ENCODE measurements at places on chromosomes 7 and 10. TPM values are rescaled to one million over a fixed set of nuclear protein-coding genes. Genes with fewer than 3 reads are reported as not detected.

The TLX1 gene
- not detected for total RNA-seq

The ADAM8 gene
- total RNA-seq: 5.9 TPM

The PRLHR gene
- 0.57 TPM for total RNA-seq

The GRM3 gene
- total RNA-seq: not detected

DNA sequence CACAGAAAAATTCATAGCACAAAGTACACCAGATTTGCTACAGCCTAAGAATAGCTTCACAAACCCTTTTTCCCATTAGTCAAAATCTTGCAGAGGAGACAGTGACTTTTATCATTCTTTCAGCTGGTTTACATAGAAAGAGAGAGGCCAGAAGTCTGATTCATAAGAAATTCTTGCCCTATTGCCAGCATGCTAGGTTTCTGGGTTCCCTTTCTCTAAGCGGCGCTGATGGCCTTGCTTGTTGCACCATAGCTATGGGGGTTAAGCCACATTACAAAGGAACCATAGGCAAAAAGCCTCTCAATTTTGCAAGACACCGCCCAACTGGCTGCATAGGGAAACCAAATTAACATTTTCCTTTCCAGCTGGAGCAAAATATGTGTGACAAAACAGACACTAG lies 87.4 kb downstream of the ZNF467 start:
- H3K27ac ChIP-seq: no peak overlapping the region
- H3K36me3 ChIP-seq: no peaks in the 10 kb centered on the region
- H3K27me3 ChIP-seq: no peaks in the 10 kb centered on the region
- DNase-seq: no peak
- H3K4me1 ChIP-seq: no peaks in the 10 kb centered on the region

DNA sequence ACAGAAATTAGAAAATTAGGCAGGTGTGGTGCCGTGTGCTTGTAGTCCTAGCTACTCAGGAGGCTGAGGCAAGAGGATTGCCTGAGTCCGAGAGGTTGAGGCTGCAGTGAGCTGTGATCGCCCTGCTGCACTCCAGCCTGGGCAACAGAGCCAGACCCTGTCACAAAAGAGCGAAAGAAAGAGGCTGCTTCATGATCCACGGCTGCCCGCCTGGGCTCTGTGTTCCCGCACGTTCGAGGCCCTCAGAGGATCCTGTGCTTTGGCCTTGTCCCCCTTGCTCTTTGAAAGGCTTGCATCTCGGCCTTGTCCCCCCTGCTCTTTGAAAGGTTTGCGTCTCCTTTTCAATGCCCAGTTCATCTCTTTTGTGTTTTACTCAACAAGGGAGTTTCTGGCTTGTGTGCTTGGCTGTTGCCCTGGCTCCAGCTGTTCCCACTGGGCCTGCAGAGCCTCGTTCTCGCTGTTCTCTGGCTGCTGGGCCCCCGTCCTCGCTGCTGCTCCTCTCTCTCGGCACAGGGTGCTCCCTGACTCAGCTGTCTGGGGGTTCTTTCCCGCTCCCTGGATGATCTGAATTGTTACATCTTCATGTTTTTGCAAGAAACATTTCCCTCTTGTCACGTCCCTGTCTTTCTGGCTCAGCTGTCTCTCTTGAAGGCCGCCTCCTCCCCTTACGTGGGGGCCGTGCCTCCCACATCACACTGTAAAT lies 45.1 kb upstream of the INPP5A start:
- H3K27me3 ChIP-seq: no peaks in the 10 kb centered on the region
- H3K4me3 ChIP-seq: no peak overlapping the region
- peaks cover 16% of the 10 kb centered on the region for H3K4me1 ChIP-seq
- peak; percentile 84 for DNase-seq
- H3K27ac ChIP-seq: peak overlapping the region; percentile 51
- no peaks in the 10 kb centered on the region for H3K36me3 ChIP-seq

DNA sequence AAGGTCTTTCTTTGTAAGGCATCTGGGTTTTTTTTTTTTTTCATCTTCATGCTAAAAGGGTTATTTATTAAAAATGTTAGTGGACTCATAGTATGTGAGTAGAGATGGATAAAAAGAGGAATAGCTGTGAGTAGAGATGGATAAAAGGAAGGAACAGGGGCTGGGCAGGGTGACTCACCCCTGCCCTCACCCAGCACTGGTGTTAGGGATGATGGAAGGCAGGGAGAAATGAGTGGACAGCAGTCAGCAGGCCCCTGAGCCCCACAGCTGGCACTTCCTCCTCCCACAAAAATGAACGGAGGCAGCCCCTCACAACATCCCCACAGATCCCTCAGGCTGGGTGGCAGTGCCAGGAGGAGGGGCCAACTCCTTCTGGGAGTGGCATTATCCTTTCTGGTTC lies 39.3 kb downstream of the ANTXRL start:
- no peaks in the 10 kb centered on the region for H3K36me3 ChIP-seq
- DNase-seq: no peak
- H3K4me1 ChIP-seq: no peaks in the 10 kb centered on the region
- H3K27ac ChIP-seq: no peak overlapping the region
- no peaks in the 10 kb centered on the region for H3K27me3 ChIP-seq
- no peak overlapping the region for H3K4me3 ChIP-seq

GRCh38 chr10:21670391-21670790 lies 136.4 kb downstream of the MLLT10 start:
- no peak for DNase-seq
- H3K4me1 ChIP-seq: no peaks in the 10 kb centered on the region
- no peak overlapping the region for H3K27ac ChIP-seq
- no peaks in the 10 kb centered on the region for H3K36me3 ChIP-seq

GRCh38 chr7:382043-382400 lies 92.1 kb downstream of the FOXL3 start:
- H3K4me1 ChIP-seq: no peaks in the 10 kb centered on the region
- H3K4me3 ChIP-seq: no peak overlapping the region
- H3K27ac ChIP-seq: no peak overlapping the region

DNA sequence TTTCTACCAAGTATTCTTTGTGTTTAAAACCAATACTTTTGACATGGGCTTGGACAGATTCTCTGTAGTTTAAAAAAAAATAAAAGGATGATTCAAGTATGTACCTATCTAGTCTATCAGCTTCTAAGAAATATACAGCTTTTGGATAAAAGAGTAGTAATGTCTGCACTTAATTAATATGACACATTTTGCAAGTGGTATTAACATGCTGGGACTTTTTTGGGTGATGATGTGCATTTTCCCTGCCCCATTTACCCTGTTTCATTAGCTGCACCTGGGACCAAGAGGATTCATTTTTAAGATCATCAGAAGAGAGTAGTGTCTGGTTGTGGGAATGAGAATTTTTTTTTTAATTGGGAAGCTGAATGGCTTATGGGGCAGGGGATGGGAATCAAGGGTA lies 236.2 kb upstream of the KLF14 start:
- no peak overlapping the region for H3K27ac ChIP-seq
- no peak overlapping the region for H3K4me3 ChIP-seq
- no peaks in the 10 kb centered on the region for H3K27me3 ChIP-seq
- DNase-seq: no peak

GRCh38 chr10:13913897-13914296 lies 327.1 kb downstream of the PRPF18 start:
- no peaks in the 10 kb centered on the region for H3K4me1 ChIP-seq
- no peak overlapping the region for H3K4me3 ChIP-seq
- H3K27me3 ChIP-seq: no peaks in the 10 kb centered on the region
- no peaks in the 10 kb centered on the region for H3K36me3 ChIP-seq

GRCh38 chr7:6350433-6351058 lies 78.1 kb upstream of the CYTH3 start:
- H3K27ac ChIP-seq: no peak overlapping the region
- H3K4me3 ChIP-seq: no peak overlapping the region
- H3K27me3 ChIP-seq: no peaks in the 10 kb centered on the region
- H3K36me3 ChIP-seq: no peaks in the 10 kb centered on the region
- no peaks in the 10 kb centered on the region for H3K4me1 ChIP-seq
- DNase-seq: no peak

GRCh38 chr10:122530177-122530576 lies 30.4 kb upstream of the DMBT1 start:
- H3K36me3 ChIP-seq: no peaks in the 10 kb centered on the region
- no peaks in the 10 kb centered on the region for H3K27me3 ChIP-seq
- DNase-seq: no peak
- no peak overlapping the region for H3K4me3 ChIP-seq
- no peak overlapping the region for H3K27ac ChIP-seq
- no peaks in the 10 kb centered on the region for H3K4me1 ChIP-seq

GRCh38 chr7:101919363-101920115 lies 102.1 kb downstream of the CUX1 start:
- H3K36me3 ChIP-seq: no peaks in the 10 kb centered on the region
- no peaks in the 10 kb centered on the region for H3K27me3 ChIP-seq
- no peak for DNase-seq
- H3K4me1 ChIP-seq: peaks cover 13% of the 10 kb centered on the region
- no peak overlapping the region for H3K4me3 ChIP-seq

DNA sequence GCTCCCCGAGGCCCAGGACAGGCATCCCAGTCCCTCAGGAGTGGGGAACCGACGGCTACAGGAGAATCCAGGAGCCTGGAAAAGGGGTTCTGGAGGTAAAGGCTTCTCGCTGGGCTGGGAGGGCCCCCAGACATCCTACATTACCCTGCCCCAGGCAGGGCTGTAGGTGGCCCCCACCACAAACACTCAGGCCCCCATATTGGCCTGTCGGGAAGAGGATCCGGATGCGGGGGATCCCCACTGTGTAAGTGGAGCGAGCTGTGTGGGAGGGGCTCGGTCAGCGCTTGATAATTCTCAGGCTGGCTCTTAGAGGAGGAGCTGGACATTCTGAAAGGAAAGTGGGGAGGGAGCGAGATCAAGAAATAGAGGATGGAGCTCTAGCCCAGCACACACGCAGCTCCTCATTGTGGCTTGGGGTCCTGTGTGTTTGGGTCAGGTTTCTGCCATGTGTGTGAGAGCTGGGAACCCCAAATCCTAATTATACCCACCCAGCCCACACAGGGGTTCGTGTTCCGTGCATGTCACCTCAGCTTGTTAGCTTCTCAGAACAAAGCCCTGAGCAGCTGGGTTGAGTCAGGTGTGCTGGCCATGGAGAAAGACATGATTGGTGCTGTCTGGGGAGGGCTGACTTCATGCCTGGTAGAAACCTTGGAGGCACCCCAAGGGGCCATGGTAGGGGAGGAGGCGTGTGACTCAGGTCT lies 49.4 kb downstream of the ZNF467 start:
- no peak overlapping the region for H3K4me3 ChIP-seq
- DNase-seq: no peak
- H3K27me3 ChIP-seq: no peaks in the 10 kb centered on the region
- H3K4me1 ChIP-seq: no peaks in the 10 kb centered on the region
- no peaks in the 10 kb centered on the region for H3K36me3 ChIP-seq

- no peak overlapping the region for H3K4me3 ChIP-seq
- no peaks in the 10 kb centered on the region for H3K36me3 ChIP-seq
- peaks cover 4% of the 10 kb centered on the region for H3K4me1 ChIP-seq
- no peak for DNase-seq
- no peak overlapping the region for H3K27ac ChIP-seq
- no peaks in the 10 kb centered on the region for H3K27me3 ChIP-seq
Measured at GRCh38 chr7:128108129-128108528, 76.9 kb upstream of the LRRC4 start.

GRCh38 chr10:78255796-78256638 lies 222.4 kb downstream of the RPS24 start:
- DNase-seq: peak; percentile 37
- peaks cover 10% of the 10 kb centered on the region for H3K4me1 ChIP-seq
- H3K4me3 ChIP-seq: no peak overlapping the region
- H3K27me3 ChIP-seq: no peaks in the 10 kb centered on the region
- no peak overlapping the region for H3K27ac ChIP-seq

- no peak overlapping the region for H3K27ac ChIP-seq
- no peak overlapping the region for H3K4me3 ChIP-seq
- no peak for DNase-seq
- H3K36me3 ChIP-seq: no peaks in the 10 kb centered on the region
Measured at GRCh38 chr7:98368716-98369115, 32.2 kb downstream of the BAIAP2L1 start.

GRCh38 chr10:57743711-57744110 lies 524.0 kb downstream of the IPMK start:
- no peaks in the 10 kb centered on the region for H3K27me3 ChIP-seq
- H3K27ac ChIP-seq: no peak overlapping the region
- no peak for DNase-seq

GRCh38 chr7:89336121-89336520 lies 540.6 kb upstream of the TEX47 start:
- H3K4me3 ChIP-seq: no peak overlapping the region
- no peak for DNase-seq
- no peaks in the 10 kb centered on the region for H3K4me1 ChIP-seq
- H3K27ac ChIP-seq: no peak overlapping the region

DNA sequence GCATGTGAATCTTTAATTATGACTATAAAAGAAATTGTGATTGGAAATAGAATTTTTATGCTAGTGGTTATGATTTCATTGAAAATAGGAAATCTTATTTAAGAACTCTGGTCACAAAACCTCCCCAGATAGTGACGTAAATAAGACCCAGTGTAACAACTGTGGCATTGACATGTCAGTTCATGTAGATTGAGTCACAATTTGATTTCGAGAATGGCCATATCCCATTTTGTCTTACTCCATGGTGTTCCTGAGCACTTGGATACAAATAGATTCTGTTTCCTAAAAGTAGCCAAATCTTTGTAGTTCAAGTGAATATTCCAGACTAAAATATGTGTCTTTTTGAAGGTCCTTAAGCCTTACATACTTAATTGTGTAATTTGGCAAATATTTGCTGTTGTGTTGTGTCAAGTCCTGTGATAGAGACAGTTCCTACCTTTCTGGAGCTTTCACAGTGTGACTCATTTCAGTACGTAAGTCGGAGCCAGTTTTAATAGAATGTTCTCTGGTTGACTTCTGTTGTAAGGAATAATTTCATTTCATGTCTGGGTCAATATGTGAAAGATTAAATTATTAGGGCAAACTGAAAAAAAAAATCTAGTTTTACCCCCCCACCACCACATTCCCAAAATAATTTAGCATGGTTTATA lies 37.1 kb upstream of the TOMM7 start:
- peaks cover 6% of the 10 kb centered on the region for H3K4me1 ChIP-seq
- DNase-seq: no peak
- H3K36me3 ChIP-seq: no peaks in the 10 kb centered on the region
- H3K4me3 ChIP-seq: no peak overlapping the region

GRCh38 chr10:84158061-84158460 lies 15.5 kb upstream of the GPR15LG start:
- H3K27ac ChIP-seq: no peak overlapping the region
- H3K4me1 ChIP-seq: no peaks in the 10 kb centered on the region
- no peaks in the 10 kb centered on the region for H3K27me3 ChIP-seq
- H3K36me3 ChIP-seq: no peaks in the 10 kb centered on the region
- no peak overlapping the region for H3K4me3 ChIP-seq

DNA sequence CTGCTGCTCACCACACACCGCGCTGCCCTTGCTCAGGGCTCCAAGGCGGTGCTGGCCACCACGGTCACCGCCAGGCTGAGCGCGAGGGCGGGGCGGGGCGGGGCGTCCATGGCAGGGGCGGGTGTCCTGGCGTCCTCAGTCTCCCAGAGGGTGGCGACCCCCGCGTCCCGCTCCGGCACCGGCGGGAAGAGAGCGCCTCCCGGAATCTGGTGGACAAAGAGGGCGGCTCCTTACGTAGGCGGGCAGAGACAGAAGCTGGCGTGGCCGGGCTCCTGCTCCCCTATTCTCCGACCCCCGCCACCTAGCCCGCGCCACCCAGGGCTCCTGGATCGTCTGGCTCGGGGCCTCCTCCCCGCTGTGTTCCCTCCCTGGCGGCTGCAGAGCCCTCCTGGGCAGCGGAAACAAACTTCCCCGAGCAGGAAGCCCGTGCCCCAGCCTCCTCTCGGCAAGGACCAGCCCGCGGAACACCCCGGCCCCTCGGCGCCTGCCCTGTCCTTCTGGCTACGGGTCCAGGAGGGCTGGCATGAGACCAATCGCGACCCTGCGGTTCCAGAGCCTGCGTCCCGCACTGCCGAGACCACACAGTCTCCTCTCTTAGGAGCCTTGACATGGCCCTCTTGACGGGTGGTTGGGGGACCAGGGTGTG lies 133.8 kb upstream of the ZNF92 start:
- no peaks in the 10 kb centered on the region for H3K36me3 ChIP-seq
- H3K4me3 ChIP-seq: no peak overlapping the region
- DNase-seq: no peak
- no peak overlapping the region for H3K27ac ChIP-seq
- no peaks in the 10 kb centered on the region for H3K4me1 ChIP-seq
